ENCODE measurements at places on chromosomes 12 and 14.

DNA sequence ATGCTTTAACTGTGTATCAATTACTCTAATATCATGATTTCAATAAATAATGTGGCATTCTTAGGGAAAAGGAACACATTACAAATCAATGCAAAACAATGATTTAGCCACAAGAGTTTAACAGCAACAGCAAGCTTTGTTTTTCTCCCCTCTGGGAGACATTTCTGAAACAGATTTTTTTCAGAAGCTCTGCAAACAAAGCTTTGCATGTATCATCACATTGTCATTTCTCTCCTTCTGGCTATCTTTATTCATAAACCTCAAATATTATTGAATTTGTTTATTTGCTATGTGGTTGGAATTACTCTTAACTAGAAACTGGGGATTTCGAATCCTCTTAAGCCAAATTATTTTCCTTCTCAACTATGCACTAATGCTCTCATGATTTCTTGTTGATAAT is 278.4 kb upstream of the ATXN7L3B start:
- no peak for DNase-seq

DNA sequence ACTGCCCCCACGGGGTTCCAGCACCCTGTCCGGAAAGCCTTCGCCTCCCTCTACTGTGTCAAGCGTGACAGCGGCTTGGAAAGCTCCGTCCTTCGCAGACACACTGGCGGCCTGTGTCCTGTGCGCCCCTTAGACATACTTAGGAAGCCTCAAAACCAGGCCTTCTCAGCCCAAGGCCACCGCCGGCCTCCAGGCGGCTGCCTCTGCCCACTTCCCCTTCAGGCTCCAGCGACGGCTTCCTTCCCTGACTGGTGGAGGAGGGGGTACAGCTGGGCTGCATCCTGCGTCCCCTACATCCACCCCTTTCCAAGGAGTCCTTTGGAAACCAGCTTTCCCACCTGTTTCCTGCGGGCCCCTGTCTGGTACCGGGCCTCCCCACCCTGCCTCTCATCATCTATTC is 2.5 kb upstream of the CACNA2D4 start:
- DNase-seq, result no peak

DNA sequence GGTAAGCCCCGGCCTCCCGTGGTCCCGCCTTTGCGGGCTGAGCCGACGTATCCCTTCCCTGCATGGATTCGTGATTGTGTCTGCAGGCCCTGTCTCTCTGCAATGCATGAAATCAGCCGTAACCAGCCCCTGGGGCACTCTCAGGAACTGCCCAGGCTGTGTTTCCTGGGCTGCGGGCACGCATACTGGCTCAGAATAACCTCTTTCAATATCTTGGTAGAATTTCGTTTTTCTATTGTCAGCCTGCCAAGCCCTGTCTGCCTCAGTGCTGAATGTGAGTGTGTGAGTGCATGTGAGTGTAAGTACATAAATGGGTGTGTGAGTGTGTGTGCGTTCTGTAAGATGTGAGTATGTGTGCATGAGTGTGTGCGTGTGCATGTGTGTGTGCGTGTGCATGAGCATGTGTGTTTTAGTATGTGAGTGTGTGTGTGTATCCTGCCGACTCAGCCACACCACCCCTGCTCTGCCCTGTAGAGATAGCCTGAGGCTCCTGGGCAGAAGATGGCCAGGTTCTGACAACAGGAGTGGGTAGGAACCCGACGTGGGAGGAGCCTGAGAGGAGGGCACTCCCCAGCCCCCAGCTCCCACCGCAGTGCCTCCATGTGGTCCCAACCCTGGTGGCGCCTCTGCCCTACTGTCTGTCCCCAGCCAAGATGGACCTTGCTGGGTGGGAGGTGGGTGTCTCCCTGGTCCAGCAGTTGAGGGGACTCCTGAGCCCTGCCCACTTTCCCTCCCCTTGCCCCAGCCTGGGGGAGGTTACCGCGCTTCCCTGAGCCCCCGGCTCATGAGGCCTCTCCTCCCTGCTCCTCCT is 268.8 kb downstream of the ADGRD1 start:
- no peak for DNase-seq

DNA sequence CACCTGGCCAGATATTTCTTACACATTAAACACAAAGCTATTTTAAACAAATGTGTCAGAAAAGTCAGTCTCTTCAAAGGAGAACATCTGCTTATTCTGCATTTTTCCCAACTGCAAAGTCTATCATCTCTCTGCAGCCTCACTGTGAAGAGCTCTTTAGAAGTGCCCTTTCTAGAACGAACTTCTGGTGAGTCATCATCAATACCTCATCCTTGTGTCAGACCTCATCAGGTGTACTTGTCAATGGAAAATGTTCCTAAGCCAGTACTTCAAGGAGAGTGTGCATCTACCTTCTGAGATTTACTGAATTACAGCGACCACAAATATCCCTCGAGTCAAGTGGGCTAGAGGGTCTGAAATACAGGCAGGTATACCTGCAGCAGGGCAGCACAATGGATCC is 457.3 kb downstream of the LRIG3 start:
- no peak for DNase-seq

DNA sequence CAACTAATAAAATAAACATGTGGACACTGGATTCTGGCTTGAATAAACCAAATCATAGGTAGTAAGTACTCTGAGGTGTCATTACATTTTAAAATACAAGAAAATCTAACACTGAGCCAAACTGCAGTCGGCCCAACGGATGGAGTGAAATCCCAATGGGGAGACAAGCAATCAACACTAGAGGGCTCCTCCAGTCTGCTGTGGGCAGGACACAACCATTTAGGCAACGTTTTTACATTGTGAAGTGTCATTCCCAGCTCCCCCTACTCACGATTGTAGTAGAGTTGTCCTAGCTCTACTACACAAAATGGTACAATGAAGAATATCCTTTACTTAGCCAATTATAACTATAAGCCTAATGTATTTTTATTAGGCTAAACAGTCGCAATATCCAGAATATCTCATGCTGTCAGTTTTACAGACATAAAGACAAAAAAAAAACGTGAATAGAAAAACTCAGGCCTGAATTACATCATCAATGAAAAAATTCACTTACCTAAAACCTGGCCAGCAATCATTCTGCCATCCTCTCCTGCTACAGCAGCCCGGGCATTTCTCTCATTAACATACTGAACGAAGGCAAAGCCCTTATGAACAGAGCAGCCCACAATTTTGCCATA is 35.7 kb downstream of the HNRNPC start:
- DNase-seq, result no peak

DNA sequence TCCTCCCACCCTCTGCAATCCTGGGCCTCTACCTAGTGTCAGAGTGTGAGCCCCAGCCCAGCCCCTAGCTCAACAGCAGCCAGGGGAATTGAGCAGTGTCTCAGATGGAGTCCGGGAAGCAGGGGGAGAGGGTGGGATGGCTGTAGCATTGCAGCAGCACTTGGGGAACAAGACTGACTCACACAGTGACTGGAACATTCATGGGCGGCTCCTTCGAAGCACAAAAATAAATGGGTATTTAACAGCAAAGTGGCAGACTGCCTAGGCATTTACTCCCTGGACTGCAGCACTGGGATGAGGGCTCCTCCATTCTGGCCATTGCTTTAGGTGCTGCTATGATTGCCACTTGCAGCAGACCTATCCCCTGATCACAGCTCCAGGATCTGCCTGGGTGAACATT is 46.0 kb upstream of the STK38L start:
- no peak for DNase-seq

DNA sequence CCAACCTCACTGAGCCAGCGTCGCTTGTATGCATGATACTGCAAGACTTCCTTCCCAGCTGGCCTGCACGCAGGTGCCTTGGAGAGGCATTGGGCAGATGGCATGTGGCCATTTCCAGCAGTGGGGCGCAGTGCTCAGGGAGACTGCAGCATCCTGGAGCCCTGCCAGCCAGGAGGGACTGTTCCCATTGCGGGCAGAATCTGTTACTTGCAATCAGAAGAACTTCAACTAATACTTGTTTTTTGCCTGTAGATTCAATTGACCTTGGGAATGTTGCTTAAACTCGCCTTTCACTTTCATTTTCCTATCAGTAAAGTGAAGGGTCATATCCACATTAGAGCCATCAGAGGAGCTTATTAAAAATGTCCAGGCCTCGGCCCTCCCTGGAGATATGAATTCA is 29.8 kb downstream of the ANKRD9 start:
- DNase-seq, result no peak

- DNase-seq, result peak; percentile 30
Measured at GRCh38 chr12:28776913-28777422, 372.1 kb upstream of the FAR2 start.

GRCh38 chr12:25903603-25904245 is 54.8 kb upstream of the RASSF8 start:
- no peak for DNase-seq

DNA sequence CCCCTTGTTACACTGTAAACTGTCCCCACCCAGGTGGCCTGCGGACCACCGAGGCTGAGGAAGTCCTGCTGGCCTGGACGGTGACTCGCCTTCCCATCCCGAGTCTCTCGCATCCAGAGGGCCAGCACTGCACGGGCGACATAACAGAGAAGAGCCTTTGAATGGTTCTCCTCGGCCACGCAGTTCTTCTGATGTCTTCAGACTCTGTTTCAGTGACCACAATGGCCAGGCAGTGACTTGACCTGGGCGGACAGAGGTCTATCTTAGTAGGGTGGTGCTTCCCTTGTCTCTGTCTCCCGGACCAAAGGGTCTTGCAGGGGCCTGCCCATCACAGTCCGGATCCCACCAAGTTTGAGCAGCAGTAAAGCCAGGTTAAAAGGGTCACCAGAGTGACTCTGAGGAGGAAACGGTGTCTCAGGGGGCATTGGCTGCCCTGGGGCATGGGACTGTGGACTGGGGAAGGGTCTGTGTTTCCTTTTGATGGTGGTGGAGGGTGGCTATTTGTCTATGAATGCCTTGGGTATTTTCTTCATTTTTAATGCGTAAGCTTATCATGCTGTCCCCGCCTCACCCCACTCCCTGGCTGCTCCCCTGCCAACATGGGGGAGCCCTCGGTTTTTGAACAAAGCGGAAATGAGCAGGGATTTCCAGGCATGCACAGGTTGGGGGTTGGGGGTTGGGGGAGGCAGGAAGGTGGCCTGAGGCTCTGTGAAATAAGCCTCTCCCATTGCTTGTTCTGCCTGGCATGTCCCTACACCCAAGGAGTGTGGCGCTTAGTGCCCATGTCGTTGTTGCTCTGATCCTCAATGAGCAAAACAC is 10.3 kb downstream of the KRT85 start:
- DNase-seq, result no peak

GRCh38 chr12:130806574-130806973 is 32.5 kb downstream of the STX2 start:
- DNase-seq, result no peak

DNA sequence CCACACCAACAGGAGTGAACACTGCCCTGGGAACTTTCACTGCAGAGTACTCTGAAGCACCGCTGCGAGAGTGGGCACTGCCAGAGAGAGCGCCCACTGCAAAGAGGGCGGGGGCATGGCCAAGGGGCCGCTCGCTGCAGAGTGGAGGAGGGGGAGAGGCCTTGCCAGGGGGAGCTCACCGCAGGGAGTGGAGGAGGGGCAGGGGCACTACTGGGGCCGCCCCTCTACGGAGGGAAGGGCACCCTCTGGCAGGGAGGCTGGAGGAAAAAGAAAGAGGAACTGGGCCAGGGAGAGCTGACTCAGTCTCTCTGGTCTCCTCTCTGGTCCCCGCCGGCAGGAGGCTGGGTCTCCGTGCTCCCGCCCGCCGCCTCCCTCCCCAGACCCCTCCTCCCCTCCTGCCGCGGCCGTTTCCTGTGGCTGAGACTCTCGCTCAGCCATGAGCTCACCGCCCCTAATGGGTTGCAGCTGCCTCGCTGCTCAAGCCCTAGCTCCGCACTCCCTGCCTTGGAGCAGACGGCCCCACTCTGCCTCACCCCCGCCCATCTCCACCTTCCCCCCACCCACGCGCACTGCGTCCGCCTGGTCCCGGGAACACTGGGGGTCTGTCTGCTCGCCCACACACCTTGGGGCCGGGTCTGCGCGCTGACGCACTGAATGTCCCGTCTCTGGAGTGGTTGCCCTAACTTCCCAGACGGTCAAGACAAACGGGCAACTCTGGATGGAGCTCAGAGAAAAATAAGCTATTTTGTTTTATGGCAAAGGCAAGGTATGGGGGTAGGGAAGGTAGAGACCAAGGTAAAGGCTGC is 1.3 kb downstream of the ARHGEF40 start:
- peak; percentile 64 for DNase-seq

GRCh38 chr12:43425361-43425760 is 126.6 kb downstream of the ADAMTS20 start:
- DNase-seq, result no peak

DNA sequence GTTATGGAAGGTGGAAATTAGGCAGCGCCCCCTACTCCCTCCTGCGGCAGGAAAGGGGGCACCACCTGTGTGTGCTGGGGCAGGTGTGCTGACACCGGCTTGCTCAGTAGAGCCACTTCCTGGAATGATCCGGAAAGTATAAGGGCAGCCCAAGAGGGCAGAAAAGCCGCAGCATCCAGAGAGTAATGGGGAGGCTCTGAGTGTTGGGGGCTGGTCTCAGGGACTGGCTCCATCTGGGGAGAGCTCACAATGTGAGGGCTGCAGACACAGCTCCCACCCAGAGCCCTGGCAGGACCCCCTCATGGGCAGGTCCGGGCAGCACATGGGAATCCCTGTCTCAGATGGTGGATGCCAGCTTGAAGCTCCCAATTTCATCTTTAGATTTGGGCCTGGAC is 187.6 kb upstream of the C14orf180 start:
- DNase-seq, result no peak

GRCh38 chr12:128796439-128797118 is 27.2 kb downstream of the SLC15A4 start:
- no peak for DNase-seq

GRCh38 chr14:76773188-76773885 is 12.1 kb downstream of the VASH1 start:
- DNase-seq, result peak; percentile 15

GRCh38 chr12:120496413-120497340 is 764 bp downstream of the DYNLL1 start:
- no peak for DNase-seq

DNA sequence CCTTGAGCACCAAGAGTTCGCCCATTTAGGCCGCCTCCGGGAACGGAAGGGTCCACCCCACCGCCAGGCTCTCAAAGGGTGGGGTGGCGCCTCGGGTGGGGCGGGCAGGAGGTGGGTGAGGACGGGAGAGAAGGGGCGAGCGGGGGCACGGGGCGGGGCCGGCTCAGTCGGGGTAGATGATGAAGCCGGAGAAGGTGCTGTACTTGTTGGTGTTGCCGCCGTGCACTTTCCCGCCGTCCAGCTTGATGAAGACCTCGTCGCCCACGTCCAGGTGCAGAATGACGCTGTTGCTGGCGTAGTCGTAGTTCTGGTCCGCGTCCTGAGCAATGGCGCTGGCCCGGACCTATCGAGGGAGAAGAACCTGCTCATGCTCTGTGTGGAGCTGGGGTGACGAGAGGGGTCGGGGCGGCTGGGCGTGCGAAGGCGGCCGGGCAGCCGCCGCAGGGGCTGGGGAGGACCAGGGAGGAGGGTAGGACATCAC is 4.1 kb downstream of the C1QL4 start:
- no peak for DNase-seq

Measured in DMS153 (cell line).